Activated effector memory CD4-positive, alpha-beta T cell treated with anti-CD3 and anti-CD28 coated beads, Interleukin-2, amount 50 U/mL, for 16 hours (primary cell): ENCODE measurements at places on chromosomes 7 and 10.

- no peak for DNase-seq
These were observed 2.6 kb downstream of the PNLIPRP3 start for GRCh38 chr10:116430288-116430687.

- DNase-seq: no peak
These were observed 569.3 kb upstream of the IGFBP3 start for GRCh38 chr7:46490406-46490805.

DNA sequence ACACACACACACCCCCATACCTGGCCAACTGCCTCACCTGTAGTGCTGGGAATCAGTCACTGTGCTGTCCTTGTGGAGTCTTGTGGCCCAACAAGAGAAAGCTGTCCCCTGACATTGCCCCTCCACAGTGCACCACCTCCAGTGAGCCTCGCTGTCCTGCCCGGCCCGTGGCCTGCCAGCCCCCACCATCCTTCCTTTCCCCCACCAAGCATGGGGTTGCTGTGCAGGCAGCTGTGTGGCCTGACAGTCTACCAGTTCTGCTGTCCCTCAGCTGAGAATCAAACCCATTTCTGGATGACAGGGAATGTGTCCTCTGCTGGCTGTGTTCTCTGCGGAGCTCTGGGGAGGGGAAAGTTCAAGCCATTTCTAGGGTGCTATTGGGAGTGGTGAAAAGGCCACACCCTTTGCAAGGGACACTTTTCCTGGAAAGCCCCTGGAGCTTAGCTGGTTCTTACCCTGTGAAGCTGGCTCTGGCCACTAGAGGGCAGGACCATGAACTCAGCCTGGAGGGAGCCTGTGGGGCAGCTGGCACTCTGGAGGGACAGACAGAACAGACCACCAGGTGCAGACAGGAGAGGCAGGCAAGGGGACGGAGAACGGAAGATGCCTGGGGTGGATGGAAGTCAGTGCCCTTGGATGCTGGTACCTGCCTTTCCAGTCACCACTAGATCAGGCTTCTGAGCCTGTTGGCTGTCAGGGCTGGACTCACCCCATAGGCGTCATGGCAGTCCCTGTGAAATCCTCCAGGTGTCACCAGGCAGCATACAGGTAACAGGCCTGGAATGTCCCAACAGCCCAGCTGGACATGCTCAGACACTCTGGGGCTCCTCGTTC is 10.5 kb upstream of the MTPAP start:
- DNase-seq: peak; percentile 88

GRCh38 chr7:30598121-30598876 is 3.6 kb downstream of the GARS1 start:
- DNase-seq: no peak

DNA sequence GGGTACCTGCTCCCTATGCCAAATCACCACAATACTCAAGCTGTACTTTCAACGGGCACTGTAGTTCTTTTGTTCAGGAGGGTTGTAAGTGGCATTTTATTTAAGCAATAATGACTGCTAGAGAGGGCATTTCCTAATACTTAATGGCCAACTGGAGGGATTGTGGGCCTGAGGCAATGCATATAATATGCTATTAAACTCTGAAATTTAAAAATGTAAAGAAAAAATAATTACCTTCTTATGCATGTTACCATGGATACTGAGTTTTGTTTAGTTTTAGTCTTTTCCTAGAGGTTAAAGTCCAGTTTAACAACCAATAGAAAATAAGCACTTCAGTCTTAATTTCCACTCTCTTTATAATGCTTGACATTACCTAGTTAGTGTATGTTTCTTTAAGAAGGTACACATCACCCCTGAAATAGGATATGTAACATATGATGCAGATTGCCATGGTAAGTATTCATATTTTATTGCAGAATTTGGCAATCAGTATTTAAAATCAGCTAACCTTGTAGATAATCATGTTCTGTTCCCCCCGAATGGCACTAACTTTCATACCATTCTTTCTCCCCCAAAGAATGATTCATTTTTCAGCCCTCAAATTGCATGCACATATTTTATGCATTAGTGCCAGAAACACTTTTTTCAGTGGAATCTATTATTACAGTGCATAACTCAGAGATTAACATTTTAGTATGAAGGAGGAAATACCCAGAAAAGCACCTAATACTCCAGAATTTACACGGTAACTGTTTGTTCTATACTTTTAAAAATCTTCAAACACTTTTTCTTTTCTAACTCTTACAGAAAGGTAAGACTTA is 90.3 kb upstream of the ZNF438 start:
- no peak for DNase-seq

DNA sequence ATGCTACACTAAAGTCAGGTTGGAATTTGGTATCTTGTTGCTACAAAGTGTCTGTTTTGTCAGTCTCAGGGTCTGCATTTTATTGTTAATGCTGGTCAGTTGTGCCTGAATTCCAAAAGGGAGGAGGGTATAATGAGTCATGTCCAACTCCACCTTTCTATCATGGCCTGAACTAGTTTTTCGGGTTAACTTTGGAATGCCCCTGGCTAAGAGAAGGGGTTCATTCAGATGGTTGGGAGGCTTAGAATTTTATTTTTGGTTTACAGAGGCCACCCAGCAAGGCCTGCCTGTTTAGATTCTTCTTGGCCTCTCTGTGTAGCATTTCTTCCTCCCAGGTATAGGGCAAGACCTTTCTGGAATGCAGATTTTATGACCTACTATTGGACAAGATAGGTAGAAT is 93.2 kb downstream of the SKIDA1 start:
- no peak for DNase-seq

- no peak for DNase-seq
These were observed 157.0 kb upstream of the CACNA2D1 start for GRCh38 chr7:82600531-82600930.
